ENCODE measurements at places on chromosomes 3 and 15.
A peak's percentile ranks its signal among the peaks of the same experiment; 100 is the strongest.

DNA sequence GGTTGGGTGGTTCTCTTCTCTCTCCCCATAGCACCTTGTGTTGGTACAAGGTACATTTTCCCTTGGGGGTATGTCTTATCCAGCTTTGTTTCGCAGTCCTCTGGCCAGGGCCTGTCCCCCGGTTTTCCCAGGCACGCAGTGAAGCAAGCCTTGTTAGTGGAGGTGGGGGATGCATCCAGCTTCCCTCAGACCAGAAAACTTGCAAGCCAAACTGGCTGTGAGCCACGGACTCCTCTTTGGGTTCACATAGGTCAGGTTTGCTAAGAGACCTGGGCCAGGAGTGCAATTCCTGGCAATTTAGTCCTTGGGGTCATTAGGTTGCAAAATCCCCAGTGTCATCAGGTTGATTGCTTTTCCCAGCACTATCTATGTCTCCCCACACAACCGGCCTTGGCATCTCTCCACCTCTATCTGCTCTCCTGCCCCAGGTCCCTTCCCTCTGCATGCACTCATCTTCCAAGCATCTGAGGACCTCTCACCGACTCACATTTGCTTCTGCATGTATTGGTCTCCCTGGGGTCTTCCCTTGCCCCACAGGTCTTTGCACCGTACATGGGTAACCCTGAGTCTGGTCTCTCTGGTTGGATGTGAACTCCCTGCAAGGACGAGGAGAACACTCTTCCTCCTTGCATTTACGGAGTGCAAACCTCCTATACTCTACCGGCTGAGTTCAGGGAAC is 34.2 kb downstream of the BCL2L10 start:
- no peak for DNase-seq

DNA sequence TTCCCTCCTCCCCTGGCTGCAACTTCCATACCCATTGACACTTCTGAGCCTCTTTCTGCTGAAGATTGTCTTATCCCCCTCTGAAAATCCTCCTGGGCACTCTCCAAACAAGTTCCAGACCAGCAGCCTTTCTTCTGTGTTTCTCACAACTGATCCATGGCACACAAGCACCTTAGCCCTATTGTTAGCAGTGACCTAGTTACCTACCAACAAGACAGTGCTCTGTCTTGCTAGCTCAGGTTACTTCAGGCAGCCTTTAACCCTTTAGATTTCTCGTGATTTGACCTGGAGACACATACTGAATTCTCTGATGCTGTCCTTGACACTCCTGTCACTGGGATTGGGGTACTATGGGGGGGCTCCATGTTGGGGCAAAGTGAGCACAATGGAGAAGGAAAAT is 82.1 kb downstream of the GTF2E1 start:
- no peak for DNase-seq

- DNase-seq: no peak
Observed at GRCh38 chr3:10547841-10548783, 42.7 kb upstream of the ATP2B2 start.

GRCh38 chr3:114446600-114446999 is 152.8 kb downstream of the TIGIT start:
- DNase-seq: no peak

DNA sequence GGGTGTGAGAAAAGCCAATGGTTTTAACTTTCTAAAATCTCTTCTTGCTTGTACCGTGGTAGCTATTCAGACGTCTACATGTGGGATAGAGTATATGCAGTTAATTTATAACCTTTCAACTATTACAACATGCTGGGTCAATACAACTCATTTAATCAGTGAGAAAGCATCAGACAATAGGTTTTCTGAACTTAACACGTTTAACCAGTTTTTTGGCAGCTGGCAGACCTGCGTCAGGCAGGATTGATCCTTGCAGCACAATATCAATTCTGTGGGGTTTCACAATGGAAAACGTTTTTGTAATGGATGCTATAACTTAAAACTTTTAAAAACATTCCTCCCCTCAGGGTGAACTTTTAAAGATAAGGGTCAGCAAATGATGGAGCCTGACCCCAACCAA is 6.5 kb downstream of the GNB5 start:
- DNase-seq: no peak

GRCh38 chr3:124360155-124360554 is 368.2 kb upstream of the ROPN1 start:
- no peak for DNase-seq

DNA sequence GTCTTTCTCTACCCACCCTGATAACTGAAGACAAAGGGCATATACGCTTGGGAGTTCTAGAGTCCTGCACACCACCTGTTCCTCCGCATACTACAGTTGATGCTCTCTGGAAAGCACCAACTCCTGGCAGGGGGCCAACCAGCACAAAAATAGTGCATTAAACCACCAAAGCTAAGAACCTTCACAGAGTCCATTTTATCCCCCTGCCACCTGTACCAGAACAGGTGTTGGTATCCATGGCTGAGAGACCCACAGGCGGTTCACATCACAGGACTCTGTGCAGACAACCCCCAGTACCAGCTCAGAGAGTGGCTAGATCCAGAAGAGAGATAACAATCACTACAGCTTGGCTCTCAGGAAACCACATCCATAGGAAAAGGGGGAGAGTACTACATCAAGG is 114.4 kb upstream of the POU1F1 start:
- no peak for DNase-seq

DNA sequence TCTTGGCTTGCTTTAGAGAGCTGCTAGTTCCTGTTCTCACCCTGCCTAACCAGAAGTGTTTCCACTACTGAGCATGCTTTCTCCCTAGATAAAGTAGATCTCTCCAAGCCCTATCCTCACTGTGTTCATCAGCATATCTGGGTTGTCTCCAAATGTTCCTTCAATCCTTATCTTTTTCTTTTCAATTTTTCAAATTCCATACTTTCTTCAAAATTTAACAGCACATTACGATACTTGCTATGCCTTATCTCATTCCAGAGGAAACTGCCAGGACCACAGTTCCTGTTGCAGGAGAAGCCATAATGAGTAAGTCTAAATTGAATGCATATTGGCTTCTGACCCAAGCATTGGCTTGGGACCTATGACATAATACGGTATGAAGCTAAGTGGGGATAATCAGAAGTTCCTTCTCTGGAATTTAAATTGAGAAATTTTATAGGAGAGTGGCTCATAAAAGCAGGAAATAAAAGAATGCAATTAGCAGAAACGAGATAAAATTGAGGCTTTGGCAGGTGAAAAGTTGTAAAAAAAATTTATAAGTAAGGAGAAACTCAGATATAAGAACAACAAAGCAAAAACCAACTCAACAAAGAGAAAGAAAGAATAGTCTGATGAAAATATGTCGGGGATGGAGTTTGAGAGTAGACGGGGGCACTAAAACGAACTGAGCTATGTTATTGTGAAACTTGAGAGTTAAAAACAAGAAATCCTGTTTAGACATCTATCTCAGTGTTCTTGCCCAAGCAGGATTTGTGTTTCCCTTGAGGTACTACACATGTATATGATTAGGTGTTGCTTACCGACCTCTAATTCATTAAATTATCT is 631.7 kb upstream of the CCDC54 start:
- no peak for DNase-seq

DNA sequence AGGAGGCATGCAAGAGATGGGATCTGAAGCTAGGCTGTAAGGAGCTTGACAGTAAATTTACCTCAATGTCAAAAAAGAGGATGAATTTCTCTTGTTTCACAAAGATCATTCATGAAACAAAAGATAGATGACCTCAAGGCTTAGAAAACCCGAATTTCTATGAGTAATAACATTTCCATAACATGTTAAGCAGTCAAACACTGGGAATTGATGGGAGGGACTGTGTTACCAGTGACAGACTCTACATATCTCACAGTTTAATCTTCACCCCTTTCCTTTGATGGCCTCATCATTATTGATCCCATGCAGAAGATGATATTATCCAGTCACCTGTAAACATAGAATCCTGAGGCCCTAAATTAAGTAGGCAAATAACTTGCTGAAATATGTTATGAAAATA is 53.5 kb upstream of the VGLL3 start:
- no peak for DNase-seq

GRCh38 chr3:167653760-167654159 is at the start of gene WDR49:
Gene WDR49, minus strand, starts transcription at chr3:167653942. Its CDS starts 517 bp downstream, at chr3:167653425.
- DNase-seq: no peak

GRCh38 chr15:84151205-84151931 is 84.2 kb upstream of the GOLGA6L4 start:
- DNase-seq: no peak

DNA sequence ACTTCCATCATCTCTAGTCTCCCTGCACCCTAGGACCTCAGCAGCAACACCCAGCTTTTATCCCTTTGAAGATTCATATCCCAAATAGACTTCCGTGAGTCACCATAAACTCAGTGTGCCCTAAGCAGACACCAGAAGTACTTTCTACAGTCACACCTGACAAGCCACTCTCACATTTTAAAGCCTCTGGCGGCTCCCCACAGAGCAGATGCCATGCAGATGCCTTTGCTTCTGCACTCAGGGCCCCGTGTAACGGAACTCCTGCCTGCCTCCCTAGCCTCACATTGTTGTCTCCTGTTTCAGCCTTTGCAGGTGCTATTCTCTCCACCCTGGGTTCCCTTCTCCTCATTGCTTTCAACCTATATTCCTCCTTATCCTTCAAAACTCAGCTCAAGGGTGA is 155.5 kb upstream of the SLC24A5 start:
- DNase-seq: no peak

DNA sequence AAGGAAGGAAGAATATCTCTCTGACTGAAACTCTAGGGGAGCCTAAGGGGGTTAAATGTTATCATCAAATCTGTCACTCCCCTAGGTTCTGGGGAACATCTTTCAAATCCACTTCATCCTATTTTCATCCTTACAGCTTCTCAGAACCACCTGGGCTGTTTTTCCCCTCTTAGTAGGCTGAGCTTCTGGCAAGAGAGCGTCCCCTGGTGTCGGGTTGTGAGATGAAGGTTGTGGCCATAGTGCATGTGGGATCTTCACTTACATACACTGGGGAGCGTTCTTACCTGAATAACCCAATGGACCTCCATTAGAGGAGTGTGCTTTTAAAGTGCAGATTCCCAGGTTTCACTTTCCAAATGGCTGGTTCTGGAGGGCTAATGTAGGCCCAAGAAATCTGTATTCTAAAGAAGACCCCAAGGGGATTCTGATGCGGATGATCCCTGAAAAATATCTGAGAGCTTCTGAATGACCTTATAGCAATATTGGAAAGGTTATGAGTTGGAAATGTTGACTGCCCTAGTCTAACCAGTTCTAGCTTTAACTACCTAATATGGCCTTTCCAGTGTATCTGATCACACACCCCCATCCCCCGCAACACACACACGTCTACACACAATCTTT is 663.7 kb downstream of the AGBL1 start:
- DNase-seq: no peak

GRCh38 chr3:17645074-17645698 is 97.2 kb downstream of the TBC1D5 start:
- DNase-seq: peak; percentile 21

GRCh38 chr15:67819636-67820035 is 5.7 kb upstream of the SKOR1 start:
- no peak for DNase-seq

- no peak for DNase-seq
Observed at GRCh38 chr3:132872711-132873110, 150.5 kb upstream of the NPHP3 start.

DNA sequence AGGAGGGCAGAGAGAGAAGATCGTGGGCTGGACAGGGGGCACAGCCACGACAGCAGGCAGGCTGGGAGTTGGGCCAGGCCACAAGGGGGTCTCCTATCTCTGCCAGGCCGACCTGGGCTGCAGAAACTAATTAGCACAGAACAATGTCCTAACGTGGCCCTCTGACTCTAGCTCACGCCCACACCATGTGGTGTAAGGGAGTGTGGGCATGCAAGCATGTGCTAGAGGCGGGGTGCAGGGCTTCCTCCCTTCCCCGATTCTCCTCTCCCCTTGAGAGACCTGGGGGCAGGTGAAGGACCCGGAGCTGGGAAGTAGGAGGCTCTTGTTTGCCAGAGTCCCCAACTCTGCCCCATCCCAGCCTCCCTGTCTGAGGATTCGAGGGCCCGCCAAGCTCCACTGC is 65.5 kb downstream of the LINGO1 start:
- no peak for DNase-seq

GRCh38 chr3:38556640-38557358 is 60.7 kb downstream of the EXOG start:
- DNase-seq: no peak

GRCh38 chr3:148147903-148148302 is 549.8 kb upstream of the AGTR1 start:
- no peak for DNase-seq

GRCh38 chr3:113277941-113278598 is 66.7 kb downstream of the BOC start:
- no peak for DNase-seq

- no peak for DNase-seq
Observed at GRCh38 chr3:141391991-141392316, 23.6 kb downstream of the ZBTB38 start.

DNA sequence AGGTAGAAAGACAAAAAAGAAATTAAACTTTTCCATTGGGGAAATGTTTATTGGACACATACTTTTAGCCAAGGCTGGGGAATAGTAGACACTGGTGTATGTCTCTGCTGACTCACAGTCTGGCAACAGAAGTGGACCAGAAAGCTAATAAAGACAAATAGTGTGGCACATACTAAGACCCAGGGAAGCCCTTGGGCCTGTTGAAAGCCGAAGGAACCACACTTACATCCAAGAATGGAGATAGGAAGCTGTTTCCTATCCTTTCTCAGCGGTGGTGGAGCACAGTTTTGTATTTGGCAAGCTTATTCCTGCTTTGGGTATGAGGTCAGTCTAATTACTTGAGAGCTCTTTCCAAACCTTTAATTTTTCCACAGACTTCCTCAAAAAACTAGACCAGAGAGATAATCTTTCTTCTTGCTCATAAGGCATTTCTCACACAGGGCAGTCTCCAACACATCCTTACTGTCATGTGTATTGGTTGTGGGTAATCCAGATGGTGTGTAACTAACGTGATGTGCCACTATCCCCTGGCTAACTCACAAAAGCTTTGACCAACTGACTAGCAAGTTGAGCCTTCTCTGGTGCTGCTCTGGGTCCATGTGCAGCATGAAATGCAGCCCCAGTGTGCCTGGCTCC is 279.1 kb upstream of the IGF1R start:
- DNase-seq: no peak

DNA sequence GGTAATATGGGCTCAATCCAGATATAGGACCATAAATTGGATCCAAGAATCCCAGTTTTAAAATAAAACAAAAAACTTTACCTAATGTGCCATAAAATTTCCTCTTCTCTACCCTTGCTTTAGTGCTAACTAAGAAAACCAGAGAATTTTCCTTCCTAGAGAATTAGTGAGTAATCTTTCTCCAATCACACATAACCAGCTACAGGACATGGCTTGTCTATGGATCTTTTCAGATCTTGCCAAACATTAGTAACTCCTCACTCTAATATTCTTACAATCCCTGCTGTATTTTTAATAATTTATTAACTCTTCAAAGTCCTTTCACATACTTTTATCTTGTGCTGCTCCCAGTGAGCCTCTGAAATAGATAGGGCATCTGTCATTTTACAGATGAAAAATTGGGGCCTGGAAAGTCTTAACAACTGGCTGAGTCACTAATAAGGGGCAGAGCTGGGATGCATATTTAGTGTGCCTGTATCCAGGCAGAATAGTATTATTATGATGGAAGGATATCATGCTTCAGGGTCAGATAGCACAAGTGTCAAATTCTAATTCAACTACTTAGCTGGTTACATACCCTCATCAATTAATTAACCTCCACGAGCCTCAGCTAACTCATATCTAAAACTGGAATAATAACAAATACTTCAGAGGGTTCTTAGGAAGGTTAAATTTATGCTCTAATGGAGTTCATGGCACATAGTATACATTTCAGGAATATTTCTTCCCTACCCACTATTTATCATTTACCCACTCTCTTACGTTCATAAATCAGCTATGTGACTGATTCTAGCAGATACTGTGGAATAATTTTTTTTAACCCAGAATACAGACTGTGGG is 5.6 kb downstream of the ZBED2 start:
- DNase-seq: no peak

Data from kidney epithelial cell (primary cell).